ENCODE measurements at places on chromosomes 1 and 21. TPM values are rescaled to one million over a fixed set of nuclear protein-coding genes. Genes with fewer than 3 reads are reported as not detected.

The LAD1 gene
- not detected for total RNA-seq

The CD1B gene
- total RNA-seq: not detected

The KRTAP12-2 gene
- total RNA-seq: not detected

The TMEM54 gene
- 21.1 TPM for total RNA-seq

The ALPL gene
- not detected for total RNA-seq

The LCE2B gene
- not detected for total RNA-seq

The MROH9 gene
- not detected for total RNA-seq

The CR2 gene
- not detected for total RNA-seq
